ENCODE measurements at places on chromosomes 7 and 10.

DNA sequence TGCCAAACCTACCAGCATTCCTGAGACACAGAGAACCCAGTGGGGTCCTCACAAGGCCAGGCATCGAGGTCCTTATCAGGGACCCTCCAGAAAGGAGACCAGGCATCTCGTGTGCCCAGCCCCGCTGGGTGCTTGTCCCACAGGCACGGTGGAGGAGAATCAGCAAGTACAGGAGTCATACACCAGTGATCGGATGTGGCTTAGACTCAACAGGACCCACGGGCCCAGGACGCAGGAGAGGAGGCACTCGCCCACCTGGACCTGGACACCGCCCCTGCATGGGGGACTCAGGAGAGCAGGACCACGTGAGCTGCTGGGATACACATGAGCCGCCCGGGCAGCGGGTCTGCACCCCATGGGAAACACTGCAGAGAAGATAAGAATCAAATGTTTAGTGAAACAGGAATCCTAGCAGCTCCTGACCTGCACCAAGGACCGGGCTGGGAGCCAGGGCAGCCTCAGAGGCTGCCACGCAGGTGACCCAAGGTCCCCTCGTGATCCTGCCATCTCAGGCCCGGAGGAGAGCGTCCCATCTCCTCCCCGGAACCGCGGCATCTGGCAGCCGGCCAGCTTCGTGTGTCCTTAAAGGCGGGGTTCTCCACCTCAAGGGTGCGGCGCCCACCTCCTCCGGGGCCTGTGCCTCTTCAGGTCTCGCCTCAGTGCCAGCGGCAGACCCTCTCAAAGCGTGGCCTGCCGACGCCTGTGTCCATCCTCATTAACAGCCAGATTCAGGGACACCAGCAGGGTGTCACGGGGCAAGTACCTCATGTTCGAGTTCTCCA lies 59.2 kb downstream of the FOXL3 start:
- DNase-seq = no peak

DNA sequence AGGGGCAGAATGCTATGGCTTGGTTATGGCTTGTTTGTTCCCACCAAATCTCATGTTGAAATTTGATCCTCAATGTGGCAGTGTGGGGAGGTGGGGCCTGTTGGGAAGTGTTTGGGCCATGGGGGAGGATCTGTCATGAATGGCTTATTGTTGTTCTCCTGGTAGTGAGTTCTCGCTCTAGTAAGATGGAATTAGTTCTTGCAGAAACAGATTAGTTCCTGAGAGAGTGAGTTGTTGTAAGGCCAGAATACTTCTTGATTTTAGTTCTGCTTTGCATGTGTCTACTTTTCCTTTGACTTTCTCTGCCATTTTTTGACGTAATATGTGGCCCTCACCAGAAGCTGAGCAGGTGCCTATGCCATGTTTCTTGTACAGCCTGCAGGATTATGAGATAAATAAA lies 188.2 kb downstream of the KIF20B start:
- no peak for DNase-seq

- DNase-seq = no peak
Measured at GRCh38 chr7:24713850-24714675, 43.2 kb downstream of the GSDME start.

- no peak for DNase-seq
Measured at GRCh38 chr7:33757050-33757449, 148.3 kb upstream of the BMPER start.

- no peak for DNase-seq
Measured at GRCh38 chr10:102868911-102869257, 386 bp upstream of the AS3MT start.

DNA sequence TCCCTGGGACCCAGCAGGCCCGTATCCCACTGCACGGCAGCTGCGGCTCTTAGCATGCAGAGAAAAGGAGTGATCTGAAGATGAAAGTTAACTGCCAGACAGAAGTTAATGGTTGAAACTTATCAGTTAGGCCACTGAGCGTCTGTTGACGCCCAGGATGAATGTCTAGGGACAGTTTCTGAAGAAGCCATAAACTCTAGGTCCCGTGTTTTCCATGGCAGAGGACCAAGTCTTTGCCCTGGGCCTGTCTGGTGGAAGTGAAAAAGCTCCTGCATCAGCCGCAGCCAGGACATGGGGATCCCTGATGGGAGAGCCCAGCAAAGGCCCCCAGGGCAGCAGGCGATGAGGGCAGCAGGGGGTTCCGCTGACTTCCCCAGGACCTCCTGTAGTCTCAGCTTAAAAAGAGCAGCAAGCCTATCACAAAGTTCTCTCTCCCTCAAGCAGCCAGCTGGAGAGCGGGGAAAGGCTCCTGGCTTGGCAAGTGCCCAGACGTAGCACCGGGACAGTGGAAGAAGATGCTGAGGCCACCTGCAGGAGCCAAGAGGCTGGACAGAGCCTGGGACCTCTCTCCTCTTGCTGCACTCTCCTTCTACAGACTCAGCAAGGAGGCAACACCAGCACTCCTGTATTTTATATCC lies 79.6 kb downstream of the TNS3 start:
- DNase-seq = no peak

DNA sequence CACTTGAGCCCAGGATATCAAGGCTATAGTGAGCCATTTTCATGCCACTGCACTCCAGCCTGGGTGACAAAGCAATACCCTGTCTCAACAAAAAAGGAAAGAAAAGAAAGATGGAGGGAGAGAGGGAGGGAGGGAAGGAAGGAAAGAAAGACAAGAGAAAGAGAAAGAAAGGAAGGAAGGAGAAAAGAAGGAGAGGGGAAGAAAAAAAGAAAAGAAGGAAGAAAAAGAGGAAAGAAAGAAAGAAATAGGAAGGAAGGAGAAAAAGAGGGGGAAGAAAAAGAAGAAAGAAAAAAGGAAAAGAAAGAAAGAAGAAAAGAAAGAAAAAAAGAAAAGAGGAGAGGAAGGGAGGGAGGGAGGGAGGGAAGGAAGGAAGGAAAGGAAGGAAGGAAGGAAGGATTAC lies 321.5 kb upstream of the CNTNAP2 start:
- DNase-seq = no peak

- no peak for DNase-seq
Measured at GRCh38 chr10:6669269-6669859, 89.3 kb upstream of the PRKCQ start.

Data from nucleus accumbens (tissue), 56 donors.